ENCODE measurements at places on chromosomes 6 and 20.
A peak's percentile ranks its signal among the peaks of the same experiment; 100 is the strongest.

GRCh38 chr6:71724456-71725125, 161.8 kb upstream of the RIMS1 start:
- DNase-seq: no peak

- no peak for DNase-seq
These were observed 66.4 kb downstream of the FYN start for GRCh38 chr6:111806561-111807497.

DNA sequence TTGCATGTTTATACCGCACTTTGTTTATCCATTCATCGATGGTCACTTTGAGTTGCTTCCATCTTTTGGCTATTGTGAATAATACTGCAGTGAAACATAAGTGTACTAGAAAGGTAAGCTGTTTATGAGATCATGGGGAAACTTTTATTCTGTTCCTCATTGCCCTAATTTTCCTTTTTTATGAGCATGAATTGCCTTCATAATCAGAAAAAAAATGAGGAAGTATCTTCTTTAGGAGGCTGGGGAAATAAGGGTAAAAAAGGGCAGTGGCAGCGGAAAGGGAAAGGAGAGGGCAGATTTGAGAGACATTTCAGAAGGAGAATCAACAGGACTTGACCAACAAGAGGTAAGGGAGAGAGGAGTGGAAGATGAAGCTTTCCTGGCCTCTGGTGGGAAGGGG, 14.3 kb upstream of the SERINC3 start:
- DNase-seq: no peak

GRCh38 chr20:45621593-45621992, 7.9 kb upstream of the WFDC10A start:
- no peak for DNase-seq

- no peak for DNase-seq
These were observed 37.4 kb downstream of the CITED2 start for GRCh38 chr6:139337001-139337400.

DNA sequence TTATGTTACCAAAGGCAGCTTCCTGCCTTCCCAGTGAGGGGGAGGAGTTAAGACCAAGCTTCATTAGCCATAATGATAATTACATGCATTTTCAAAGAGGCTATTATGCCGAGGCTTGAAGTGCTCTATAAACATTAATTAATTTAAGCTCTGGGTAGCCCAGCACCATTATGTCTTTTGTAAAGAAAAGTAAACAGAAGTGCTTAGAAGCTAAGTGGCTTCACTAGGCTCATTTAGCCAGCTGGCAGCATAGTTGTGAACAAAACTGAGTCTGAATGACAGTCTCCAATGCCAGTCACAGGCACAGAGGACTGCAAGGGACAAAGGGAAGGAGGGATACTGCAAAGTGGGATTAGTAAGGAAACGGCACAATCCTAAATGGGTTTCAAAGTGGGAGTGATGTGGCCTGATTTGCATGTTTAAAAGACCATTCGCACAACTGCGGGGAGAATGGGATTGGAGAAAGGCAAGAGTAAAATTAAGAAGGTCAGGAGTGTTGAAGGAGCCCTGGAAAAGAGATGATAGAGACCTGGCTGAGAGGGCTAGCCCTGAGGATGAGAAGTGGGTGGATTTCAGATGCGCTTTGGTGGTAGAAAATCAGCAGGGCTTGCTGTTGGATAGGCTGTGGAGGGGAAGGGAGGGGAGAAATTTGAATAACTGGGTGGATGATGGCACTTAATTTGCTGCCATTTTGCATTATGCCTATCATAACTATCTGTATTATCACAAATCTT, 20.1 kb upstream of the ISM1 start:
- peak; percentile 97 for DNase-seq

DNA sequence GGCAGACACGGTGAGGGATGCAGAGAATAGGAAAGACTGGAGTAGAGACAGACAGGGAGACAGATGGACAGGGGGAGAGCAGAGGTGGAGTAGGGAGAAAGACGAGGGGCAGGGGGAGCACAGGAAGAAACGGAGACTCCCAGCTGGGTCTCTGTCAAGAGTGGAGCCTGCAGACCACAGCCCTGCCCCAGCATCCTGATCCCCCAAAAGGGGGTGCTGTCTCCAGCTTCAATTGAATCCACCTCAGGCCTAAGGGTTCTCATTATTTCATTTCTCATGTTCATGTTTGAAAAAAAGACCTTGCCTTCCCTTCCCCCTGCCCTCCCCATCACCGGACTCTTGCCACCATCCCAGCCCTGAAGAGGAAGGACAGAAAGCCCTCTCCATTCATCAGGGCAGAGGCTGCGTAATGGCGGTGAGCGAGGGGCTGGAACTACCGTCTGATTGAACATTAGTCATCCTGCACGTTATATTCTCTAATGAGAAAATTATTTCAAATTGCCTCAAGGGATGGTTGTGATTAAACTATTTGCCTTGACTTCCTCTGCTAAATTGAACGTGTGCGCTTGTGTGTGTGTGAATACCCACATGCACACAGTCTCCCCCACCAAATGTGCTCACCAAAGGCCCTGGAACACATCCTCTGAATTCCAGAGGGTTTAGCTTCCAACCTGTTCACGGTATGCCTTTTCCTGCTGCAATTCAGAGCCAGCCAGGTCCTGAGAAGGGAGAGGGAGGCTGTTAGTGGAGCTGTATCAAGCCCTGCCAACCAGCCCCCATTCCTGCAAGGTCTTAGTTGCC, 98.3 kb downstream of the CDC5L start:
- no peak for DNase-seq

- DNase-seq: no peak
These were observed 6.2 kb downstream of the CSE1L start for GRCh38 chr20:49052334-49052733.

- no peak for DNase-seq
These were observed 116.0 kb downstream of the LRRC1 start for GRCh38 chr6:53910834-53911233.

GRCh38 chr6:34392497-34393190, at the start of gene NUDT3:
Gene NUDT3 (minus strand): TSS chr6:34392669. CDS start chr6:34392362, 307 bp downstream.
- peak; percentile 60 for DNase-seq

DNA sequence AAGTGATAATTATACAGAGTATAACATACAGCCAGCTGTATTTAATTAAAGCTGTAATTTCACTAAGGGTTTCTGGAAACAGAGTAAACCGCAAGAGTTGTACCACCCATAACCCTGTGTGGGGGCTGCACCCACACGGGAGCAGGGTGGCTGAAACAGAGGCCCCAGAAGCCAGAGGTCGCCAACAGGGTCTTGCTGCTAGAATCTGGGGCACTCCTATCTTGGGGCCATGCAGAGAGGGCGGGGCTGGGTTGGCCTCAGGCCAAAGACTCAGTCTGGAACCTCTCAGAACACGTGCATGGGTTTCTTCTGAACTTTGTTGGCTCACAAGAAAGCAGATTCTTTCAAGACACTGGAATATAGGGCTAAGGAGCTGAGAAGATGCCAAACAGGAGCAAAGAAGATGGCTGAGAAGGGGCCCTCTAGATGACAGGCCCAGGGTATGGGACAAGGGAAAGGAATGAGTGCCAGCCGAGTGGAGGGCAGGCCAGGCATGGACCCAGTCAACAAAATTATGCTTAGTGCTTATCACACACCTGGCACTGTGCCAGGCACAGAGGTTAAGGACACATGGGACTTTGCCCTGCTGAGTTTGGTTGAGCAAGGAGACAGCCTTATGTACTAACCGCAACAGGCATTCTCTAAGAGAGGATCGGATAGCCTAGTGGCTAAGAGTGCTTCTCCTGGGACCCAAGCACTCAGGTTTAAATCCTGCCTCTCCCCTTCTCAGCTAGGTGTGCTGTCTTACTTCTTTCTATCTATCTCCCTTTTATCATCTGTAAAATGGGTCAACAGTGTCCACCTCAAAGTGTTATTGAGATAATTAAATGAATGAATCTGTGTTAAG, 96.6 kb upstream of the FOXP4 start:
- no peak for DNase-seq

DNA sequence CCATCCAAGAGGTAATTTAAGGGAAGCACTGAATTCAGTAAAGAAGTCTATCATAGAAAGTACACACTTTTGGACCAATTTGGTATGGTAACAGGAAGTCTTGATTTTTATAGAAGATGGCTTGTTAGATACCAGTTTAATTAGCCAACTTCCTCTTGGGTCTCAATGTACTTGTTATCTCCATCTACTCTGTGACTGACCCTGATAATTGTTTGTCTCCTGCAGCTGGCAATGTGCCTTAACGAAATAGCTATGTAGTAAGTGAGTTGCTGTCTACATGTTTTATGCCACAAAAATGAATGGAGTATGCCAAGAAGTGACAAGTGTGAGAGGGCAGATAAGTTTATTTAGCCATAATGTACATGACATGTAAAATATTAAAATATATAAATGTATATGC, 410.5 kb upstream of the MAN1A1 start:
- DNase-seq: no peak
